ENCODE measurements at places on chromosomes 2 and 18.

DNA sequence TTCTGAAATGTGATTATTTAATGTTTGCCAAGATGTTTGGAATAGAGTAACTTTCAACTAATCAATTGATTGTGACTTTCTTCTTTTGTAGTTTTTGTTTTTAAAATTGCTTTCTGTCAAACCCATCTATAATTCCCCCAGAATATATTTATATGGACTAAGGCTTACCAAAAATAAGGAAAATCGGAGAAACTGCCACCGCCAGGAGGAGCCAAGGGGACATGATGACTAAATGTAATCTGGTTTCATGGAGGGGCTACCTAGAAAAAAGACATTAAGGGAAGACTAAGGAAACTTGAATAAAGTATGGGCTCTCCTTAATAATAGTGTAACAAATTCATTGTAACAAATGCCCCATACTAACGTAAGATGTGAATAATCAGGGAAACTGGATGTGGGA is 19.5 kb downstream of the BOLA3 start:
- no peak for DNase-seq

DNA sequence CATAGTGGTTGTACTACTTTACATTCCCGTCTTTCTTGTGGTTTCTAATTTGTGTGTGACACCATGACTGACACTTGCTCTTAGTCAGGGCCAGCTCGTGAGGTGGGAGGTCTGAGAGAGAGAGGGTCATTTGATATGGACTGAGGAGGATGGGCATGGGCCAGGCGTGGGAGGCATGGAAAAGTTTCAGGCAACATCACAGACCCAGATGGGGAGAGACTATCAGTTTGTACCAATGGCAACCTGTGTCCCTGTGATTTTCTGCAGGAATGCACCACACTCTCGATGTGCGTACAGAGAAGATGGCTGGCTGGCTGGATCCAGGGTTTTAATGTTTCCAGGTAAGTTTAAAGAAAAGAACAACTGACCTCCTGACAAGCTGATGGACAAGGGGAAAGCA is 273.6 kb downstream of the CYRIA start:
- no peak for DNase-seq

DNA sequence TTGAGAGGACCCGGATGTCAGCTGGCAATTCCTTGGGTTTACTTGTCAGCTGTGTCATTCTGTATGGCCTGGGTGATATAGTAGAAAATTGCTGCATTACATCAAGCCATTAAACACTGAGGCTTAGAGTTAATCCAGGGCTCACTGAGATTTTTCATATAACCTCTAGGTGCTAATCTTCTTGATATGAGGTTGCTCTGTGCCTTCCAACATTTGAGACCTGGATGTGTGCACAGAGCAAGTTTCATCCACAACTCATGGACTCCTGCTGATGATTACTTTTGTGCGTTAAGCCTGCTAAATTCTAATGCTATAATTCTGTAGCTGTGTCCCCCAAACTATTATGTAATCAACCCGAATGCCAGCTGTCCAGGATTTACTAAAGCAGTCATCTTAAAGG is 178.4 kb upstream of the CDH20 start:
- DNase-seq = no peak

- DNase-seq = no peak
Measured at GRCh38 chr2:200216310-200216709, 90.2 kb upstream of the SPATS2L start.

GRCh38 chr18:32026491-32027086 is 8.0 kb downstream of the RNF125 start:
- DNase-seq = no peak

DNA sequence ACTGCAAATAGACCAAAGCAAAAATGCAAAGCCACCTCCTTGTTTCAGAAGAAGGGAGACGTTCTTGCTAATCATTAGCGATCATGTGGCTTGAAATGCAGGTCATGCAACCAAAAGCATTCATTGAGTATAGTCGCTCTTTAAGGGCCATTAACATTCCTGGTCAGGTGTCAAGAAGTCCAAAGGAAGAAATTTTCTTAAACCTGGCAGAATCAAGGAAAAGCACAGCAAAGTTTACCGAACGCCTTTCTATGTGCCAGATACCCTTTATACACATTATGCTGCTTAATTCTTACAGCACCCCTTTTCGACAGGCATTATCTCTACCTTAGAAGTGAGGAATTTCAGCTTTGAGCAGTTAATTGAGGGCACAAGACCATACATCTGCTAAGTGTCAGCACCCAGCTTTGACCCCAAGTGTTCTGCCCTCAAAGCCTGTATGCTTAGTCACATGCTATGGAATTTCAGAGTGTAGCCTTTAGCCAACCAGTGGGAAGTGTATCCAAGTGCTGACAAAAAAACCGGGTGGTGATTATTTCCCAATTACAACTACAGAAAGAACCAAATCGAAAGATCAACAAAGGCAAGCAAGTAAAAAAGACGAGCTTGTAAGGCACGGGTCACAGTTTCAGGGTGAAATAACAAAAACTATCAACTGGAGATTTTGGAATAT is 70.8 kb downstream of the EPHA4 start:
- peak; percentile 85 for DNase-seq

GRCh38 chr2:170409164-170409535 is 231.2 kb downstream of the MYO3B start:
- DNase-seq = peak; percentile 67

GRCh38 chr2:216742411-216742810 is 47.1 kb upstream of the IGFBP5 start:
- DNase-seq = peak; percentile 68

- peak; percentile 97 for DNase-seq
Measured at GRCh38 chr2:213229814-213230213, 54.5 kb upstream of the SPAG16 start.

- no peak for DNase-seq
Measured at GRCh38 chr2:218383892-218384519, 1.9 kb downstream of the SLC11A1 start.

DNA sequence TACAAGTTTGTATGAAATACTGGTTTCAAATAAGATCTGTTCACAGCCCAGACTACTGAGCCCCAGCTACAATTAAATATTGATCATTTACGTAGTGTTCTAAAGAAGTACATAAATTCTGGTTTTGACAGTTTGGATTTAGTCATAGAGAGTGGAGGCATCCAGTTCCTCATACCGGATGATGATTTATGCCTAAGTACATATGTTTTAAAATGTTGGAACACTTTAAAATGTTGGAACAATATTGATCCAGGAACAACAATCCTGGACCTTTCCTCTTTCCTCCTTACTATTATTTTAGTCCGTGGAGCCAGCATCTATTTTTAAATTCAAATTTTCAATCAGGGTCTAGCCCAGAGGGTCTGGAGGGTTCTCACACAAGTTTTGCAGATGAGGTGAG is 22.8 kb upstream of the TTN start:
- DNase-seq = no peak

- DNase-seq = peak; percentile 19
Measured at GRCh38 chr2:150303281-150303680, 184.2 kb downstream of the RND3 start.

- DNase-seq = peak; percentile 22
Measured at GRCh38 chr2:86000131-86000937, 105.4 kb downstream of the POLR1A start.

- DNase-seq = no peak
Measured at GRCh38 chr2:205267323-205267722, 415.0 kb upstream of the NRP2 start.

DNA sequence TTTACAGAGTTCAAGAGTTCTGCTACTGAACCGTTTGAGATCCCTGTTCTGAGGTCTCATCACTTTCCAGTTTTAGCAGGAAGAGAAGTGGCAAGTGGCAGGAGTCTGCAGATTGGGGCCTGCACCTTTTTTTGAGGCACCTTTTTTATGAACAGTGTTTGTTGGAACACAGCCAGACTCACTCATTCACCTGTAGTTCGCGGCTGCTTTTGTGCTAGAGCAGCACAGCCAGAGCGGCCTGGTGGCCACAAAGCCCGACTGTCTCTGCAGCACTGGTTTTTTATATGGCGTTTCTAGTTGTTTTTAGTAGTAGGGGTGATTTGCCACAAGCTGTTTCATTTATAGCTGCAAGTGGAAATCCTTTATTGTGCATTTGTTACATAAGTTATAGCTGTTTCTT is 8.6 kb downstream of the ACP1 start:
- no peak for DNase-seq

DNA sequence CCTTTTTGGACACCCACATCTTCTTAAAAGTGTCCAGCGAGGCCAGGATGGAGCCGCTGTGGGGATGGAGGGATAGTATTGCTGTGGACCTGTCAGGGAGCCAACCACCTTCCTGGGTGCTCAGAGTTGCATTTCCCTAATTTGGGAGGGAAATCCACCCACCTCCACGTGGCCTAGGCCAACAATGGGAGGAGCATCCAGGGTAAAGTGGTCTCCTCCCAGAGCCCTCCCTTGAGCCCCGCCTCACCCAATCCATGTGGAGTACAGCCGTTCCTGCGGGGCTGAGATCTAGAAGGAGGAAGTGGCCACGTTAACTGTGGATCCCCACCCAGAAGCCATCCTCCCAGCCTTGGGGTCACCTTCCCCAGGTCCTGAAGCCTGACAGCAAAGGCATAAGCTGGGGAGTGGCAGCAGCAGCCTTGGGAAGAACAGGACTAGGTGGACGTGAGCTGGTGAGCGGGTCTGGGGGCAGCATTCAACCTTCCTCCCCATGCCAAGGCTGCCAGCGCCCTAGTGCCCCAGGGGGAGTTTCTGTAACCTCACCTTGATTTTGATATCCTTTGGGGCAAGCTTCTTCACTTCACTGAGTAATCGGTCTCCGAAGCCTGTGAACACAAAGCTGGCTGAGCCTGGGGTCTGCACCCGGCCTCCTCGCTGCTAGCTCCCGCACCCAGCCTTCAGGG is 6.8 kb downstream of the ACTR1B start:
- no peak for DNase-seq

GRCh38 chr2:178498137-178498536 is 17.9 kb downstream of the PLEKHA3 start:
- DNase-seq = no peak

DNA sequence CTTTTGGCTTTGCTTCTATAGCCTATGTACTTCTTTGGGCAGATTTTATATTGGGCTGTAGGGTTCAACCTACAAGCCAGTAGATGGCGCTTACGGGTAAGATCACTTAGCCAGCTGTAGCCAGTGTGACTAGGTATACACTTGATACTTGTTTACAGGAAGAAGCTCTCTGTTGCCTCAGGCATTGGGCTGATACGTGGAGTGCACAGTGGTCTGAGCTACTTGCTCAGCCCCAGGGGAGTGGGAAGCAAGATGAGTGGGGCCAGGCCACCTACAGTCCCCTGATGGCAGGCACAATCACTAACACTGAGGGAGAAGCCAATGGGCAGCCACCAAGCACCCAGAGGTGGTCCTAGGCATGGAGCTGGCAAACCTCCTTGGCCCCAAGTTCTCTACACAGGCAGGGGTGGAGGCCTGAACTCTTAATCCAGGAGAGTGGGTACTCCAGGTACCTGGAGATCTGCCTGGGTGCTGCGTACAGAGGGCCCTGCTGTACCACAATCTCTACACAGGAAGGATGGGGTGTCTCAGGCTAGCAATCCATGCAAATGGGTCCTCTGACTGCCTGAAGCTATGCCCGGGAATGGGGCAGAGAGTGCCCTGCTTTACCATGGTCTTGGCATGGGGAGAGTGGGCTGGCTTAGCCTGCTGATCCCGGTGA is 122.2 kb downstream of the NCOA1 start:
- peak; percentile 86 for DNase-seq

- no peak for DNase-seq
Measured at GRCh38 chr2:142649581-142649980, 227.9 kb upstream of the KYNU start.

Data from iris pigment epithelial cell (primary cell).